ENCODE measurements at places on chromosomes 6 and 20.

DNA sequence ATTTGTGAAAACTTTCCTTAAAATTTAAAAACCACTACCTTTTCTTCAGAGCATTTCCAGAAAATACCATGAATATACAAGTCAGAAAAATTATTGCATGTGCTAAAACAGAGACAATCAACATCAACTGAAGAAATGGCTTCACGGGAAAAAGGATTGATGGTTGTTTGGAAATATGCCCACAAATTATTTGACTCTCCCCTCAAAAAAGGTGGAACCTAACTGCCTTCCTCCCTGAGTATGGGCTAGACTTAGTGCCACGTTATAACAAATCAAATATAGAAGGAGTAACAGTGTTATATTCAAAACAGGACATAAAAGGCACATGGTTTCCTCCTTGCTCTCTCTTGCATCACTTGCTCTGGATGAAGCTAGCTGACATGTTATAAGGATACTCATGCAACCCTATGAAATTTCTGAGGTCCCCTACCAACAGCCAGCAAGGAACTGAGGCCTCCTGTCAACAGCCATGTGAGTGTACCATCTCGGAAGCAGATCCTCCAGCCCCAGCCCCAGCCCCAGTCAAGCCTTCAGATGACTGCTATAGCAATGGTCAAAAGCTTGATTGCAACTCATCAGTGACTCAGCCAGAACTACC lies 8.4 kb downstream of the BTBD9 start:
- no peak for DNase-seq

DNA sequence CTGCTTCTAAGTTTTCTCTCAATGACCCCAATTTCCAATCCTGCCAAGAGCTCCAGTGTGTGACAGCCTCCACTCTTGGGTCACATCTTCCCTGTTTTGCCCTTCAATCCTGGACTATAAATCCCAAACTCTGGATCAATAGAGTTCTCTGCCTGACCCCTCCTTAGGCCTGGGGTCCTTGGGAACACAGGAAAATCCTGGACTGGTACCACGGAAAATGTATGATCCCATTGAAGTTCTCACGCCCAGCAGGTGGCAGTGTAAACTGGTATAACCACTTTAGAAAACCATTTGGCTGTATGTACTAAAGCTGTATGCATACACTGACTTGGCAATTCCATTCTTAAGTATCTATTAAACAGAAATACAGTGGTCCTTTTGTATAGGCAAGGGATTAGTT lies 98.0 kb downstream of the SNAP25 start:
- no peak for DNase-seq

DNA sequence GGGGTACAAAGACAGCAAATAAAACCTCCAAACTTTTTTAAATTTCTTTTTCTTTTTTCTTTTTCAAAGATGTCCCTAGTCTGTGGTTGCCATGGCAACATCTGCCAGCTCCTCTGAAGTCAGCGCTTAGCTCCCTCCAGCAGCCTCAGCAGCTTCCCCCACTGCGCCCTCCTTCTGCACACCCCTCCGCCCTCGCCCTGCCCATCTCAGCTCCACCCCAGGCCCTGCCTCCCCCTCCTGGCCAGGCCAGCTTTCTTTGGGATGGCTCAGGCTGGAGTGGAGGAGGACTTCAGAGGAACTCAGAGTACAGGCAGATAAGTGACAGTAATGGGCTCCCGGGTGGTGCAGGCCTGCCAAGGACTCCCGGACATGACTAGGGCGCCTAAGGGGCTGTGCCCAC lies 104.6 kb downstream of the LRFN2 start:
- no peak for DNase-seq

DNA sequence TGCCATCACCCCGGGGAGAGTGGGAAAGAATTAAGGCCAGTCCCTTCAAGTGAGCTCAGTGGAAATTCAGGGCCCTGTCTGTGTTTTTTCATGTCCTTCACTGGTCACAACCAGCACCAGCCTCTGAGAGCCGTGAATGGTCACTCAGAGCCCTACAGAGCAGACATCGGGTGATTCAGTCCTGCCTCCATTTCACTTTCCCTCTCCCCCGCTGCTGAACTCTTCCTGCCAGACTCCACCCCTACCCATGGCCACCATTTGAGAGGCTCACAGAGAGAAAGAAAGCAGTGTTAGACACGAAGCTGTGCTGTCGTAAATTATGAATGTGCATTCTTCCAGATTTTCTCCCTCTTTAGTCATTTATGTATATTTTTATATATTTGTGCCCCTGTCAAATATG lies 5.4 kb downstream of the R3HDML start:
- DNase-seq: no peak

Data from sciatic nerve (tissue), 2 donors.